ENCODE measurements at places on chromosomes 11 and 22.

DNA sequence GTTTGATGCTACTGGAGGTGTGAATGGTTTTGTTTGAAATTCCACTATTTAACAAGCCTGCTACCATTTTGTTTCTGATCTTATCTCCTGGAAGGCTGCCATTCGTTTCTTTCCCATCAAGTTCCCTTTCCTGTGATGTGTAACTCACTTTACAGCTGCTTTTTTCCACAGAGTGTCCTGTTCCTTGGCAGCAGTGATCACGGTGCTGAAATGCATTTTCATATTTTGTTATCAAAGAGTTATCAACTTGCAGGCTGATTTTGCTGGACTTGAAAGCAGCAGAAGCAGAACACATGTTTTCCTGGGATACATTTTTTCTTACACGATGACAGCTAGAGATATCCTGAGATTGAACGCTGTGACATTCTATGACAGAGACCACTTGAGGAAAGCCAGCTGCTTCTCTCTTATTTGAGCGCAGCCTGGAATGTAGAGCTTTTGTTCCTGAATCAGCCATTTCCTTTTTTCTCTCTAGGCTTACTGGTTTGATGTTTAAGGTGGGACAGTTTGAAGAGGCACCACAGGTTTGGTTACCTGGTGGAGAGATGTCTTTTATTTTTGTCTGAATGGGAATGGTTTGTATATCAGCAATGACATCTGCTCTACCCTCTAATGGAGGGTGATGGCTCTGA is 34.7 kb downstream of the PRR14L start:
- no peak for DNase-seq

GRCh38 chr11:94757037-94757735 is 11.0 kb upstream of the AMOTL1 start:
- no peak for DNase-seq

DNA sequence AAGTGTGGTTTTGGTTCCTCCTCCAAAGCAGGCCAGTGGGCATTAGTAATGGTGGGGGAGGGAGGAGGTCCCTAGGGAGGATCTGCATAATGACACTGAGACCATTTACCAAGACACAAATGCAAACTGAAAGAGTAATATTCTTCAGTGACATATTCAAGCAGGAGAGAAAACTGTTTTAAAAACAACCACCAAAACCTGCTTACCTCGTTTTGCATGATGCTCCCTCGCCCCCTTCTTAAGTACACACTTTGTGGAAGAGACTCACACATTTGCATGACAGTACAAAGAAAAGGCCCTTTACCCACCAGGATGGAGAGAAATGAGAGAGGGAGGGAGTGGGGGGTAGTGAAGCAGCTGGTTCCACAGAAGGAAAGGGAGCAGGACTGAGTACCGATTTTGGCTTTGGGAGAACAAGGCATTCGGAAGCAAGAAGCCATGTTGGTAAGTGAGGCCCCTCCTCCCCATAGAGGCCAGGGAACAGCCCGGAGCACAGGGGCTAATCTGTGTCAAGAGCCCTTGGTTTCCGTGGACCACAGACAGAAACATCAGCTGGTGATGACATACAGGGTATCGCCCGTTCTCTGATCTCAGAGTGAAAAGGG is 13.0 kb upstream of the OPCML start:
- DNase-seq, result no peak

DNA sequence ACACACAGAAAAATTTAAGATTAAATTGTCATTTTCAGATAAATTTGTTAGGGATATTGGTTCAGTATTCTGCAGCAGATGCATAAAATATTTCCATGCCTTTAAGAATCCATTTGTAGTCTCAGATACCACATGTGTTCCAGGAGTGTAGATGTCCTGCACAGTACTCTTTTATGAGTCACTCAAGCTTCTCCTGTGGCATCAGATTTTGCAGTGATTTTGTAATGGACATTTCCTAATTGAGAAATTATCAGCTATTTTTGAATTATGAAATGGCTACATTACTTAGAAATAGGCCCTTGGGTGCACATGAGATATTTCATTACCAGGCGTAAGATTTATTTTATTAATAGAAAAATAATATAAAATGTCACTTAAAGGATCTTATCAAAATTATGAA is 18.9 kb downstream of the MMP3 start:
- no peak for DNase-seq

DNA sequence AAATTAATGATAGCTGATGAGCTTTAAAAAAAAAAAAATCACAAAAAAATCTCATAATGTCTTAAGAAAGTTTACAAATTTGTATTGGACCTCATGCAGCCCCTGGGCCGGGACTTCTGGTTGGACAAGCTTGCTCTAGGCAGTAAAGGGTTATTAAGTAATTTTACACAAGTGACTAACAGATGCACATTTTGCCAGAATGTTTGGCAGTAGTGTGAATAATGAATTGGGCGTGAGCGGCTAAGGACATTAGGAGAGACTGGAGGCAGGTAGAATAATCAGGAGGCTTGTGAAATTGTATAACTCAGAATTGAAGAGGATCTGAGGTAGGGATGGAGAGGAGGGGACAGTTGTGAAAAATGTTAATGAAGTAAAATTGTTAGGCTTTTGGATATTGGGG is 77.4 kb downstream of the HIPK3 start:
- no peak for DNase-seq

- no peak for DNase-seq
These were observed 17.2 kb upstream of the FGF3 start for GRCh38 chr11:69836401-69836800.

DNA sequence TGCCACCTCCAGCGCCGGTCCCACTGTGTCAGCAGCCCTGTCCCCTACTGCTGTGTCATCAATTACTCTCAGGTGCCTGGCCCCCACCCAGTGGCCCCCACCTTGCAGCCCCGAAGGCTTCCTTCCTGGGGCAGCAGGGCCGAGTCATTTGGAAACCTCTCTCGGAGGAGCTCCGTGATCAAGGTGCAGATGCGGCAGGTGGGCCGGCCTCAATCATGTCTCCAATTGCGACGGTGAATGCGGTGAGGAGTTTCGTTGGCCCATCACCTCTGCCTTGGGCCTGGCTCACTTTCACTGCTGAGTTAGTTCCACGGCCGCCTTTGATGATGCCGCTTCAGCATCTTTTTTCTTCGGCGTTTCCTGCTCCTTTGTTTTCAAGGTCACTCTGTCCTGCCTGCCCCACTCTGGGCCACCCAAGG is 11.3 kb upstream of the CXCR5 start:
- no peak for DNase-seq

DNA sequence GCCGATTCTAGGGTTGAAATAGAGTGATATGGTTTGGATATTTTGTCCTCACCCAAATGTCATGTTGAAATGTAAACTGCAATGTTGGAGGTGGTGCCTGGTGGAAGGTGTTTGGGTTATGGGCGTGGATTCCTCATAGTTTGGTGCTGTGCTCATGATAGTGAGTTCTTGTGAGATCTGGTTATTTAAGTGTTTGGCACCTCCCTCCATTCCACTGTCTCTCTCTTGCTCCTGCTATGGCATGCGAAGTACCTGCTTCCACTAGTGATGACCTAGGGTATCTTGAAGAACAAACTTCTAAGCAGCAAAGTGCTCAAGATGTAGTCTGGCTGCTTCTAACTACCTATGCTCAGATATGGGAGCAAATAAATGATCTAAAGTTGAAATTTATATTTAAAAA is 56.0 kb upstream of the TSPAN18 start:
- DNase-seq, result no peak

- no peak for DNase-seq
These were observed 494.5 kb upstream of the LARGE1 start for GRCh38 chr22:34414467-34415440.

DNA sequence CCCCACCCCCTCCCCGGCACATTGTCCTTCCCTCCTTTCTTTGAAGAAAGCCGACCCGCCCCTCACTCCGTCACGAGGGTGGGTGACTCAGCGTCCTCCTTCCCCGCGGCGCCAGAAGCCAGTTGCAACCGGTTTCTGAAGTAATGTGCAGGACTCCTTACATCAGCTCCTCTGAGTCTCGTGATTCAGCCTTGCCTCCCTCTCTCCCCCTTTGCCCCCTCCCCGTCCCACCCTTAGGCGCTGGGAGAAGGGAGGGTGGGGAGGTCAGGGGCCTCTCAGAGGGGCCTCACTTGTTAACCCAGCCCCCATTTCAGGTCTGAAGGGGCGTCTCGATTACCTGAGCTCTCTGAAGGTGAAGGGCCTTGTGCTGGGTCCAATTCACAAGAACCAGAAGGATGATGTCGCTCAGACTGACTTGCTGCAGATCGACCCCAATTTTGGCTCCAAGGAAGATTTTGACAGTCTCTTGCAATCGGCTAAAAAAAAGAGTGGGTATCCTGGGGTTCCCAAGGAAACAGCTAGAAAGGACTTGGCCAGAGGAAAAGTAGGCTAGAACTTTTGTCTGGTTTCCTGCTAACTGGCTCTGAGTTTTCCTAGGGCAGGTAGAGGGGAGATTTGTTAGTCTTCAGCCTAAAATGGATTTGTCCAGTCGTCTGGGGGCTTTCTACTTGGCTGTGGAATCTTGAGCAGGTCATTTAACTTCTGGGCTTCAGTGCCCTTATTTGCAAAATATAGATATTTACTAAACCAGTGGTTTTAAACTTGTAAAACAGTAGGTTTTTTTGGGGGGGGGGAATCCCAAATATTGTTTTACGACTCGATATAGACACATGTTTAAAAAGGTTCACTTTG is 1.1 kb downstream of the SLC3A2 start:
- peak; percentile 95 for DNase-seq

DNA sequence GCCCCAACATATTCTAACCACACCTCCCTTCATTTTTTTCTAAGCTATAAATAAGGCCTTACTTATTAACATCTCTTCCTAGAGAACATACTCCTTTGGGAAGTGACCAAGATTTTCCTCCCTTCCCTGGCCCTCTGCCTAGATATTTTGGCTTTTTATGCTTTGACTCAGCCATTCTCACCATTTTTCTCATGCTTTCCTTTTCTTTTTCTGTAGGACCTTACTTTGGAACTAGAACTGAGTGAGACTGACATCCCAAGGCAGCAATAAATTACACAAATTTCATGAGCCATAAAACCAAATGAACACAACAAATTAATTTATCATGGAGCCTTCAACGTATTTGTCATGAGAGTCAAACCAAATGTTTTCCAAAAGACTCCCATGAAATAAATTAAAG is 142.7 kb upstream of the CTSC start:
- DNase-seq, result no peak

DNA sequence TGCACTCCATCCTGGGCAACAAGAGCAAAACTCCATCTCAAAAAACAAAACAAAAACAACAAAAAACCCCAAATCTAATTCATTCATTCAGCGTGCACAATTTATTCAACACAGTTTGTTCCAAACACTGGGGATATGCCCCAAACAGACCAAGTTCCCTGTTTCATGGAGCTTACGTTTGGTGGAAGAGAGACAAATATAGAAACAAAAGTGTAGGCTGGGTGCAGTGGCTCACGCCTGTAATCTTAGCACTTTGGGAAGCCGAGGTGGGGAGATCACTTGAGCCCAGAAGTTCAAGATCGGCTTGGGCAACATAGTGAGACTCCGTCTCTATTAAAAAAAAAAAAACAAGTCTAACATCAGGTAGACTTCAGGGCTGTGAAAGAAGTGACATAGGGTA is 52.4 kb downstream of the PTPRJ start:
- DNase-seq, result no peak

Measured in right cardiac atrium (tissue), 5 donors.